ENCODE measurements at places on chromosomes 4 and X.
A peak's percentile ranks its signal among the peaks of the same experiment; 100 is the strongest.

DNA sequence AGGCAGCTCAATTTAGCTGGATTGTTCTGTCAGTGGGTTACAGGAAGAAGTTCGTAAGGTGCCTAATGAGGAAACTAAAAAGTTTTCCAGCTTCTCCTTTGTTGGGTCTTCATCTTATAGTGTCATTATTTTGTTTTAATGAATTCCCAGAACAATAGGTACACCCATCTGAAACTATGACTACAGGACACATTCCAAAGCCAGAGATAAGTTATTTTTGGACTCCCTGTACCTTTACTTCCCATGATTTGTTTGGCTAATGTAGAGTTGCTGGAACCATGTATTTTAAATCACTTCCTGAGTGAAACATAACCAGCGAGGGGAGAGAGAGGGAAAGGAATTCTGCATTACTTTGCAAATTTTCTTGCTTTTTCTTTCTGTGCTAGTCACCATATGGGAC lies 114.0 kb downstream of the CLCN5 start:
- DNase-seq, result no peak

GRCh38 chr4:2971275-2971674 lies 7.9 kb downstream of the GRK4 start:
- no peak for DNase-seq

DNA sequence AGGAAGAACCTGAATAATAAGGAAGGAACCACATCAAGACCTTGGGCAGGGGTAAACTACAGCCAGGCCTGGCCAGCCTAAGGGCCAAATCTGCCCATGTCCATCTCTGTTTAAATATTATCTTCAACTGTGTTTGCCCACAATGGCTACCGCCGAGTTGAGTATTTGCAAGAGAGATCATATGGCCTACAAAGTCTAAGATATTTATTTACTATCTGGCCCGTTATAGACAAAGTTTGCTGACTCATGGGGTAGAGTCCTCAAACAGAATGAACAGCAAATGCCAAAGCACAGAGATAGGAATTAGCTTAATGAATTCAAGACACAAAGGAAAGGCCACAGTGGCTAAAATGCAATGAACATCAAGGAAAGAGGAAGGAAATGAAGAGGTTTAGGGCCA lies 44.8 kb downstream of the RPS6KA3 start:
- peak; percentile 18 for DNase-seq

- DNase-seq, result no peak
These were observed 32.6 kb downstream of the ABHD18 start for GRCh38 chr4:127997534-127998388.

DNA sequence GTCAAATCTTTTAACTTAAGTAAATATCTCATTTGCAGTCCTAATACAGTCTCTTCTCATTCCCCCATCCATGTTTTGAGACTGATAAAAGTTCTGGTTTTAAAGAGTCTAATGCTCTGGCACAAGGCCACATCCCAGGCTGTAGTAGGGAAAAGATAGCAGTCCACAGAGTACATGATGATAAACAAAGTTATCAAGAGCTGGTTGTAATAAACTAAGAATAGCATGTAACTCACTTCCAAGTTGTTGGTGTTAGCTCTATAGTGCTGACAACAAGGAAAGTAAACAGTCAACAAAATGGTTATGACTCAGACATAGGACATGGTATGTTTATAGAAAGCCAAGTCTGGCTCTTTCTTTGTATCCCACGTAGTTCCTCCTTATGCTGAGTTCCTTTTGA lies 21.8 kb upstream of the AREG start:
- peak; percentile 79 for DNase-seq

DNA sequence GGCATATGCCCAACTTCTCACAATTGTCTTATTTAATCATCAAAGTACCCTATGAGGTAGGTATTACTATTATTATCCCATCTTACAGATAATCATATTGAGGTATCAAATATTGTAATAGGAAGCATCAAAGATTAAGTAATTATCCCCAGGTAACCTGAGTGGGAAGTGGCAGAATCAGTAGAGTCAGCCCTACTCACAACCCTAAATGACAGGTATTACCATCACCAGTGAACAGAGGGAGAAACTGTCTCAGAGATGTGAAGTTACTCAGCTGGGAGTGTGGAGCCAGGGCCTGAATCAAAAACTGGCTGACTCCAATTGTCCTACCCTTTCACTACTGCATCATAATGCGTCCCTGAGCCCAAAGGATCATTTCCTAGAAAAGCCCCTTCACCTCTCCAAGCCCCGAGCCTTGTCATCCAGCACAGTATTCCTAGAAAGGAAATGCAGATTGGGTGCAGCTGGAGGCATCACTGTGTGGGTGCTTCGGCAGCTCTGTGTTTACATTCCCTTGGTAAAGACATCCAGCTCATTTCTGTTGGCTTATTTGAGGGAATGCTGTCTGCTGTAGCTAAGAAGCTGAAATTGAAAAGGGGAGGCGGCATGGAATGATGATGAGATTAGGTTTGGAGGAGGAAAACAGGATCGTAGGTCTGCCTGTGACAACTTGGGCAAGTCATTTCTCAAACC lies 72.8 kb downstream of the DHX15 start:
- no peak for DNase-seq

GRCh38 chrX:50456712-50457484 lies 13.7 kb downstream of the DGKK start:
- DNase-seq, result peak; percentile 1

GRCh38 chr4:52917817-52918216 lies 55.7 kb downstream of the RASL11B start:
- DNase-seq, result no peak

GRCh38 chrX:153722704-153723350 lies 1.4 kb downstream of the BCAP31 start:
- no peak for DNase-seq

DNA sequence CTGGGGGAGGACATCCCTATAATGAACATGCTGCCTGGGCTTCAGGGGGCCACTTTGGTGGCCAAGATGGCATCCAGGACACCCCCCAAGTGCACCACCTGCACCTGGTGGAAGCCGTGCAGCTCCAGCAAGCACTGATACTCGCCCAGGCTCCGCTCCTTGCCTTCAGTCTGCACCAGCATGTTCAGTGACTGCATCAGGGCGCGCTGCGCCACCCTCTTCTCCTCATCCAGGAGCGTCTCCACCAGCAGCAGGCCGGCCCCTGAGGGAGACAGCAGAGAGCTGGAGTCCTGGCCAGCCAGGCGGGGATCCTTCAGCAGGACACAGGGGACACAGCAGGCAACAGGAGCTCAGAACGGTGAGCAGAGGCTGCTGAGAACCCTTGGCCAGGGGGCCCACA lies 11.3 kb upstream of the SLC25A6 start:
- DNase-seq, result no peak

DNA sequence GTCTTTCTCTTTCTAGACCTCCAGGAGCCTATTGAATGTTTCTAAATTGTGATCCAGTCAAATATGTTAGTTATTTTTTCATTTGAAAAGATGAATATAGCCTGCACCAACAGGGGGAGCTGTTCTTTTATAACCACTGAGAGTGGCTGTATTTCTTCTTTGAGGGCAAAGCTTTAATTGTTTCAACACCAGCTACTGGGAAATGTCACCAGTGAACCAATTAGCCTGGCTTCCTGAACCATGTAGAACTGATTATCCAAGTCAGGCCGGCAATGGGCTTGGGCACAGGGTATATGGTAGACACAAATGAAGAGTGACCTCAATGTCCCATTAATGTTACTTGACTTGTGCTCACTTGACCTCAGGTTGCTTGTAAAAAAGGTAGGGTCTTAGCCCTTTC lies 4.8 kb upstream of the DAPP1 start:
- DNase-seq, result no peak

- DNase-seq, result no peak
These were observed 56.4 kb downstream of the MAML3 start for GRCh38 chr4:140097572-140097971.

- no peak for DNase-seq
These were observed 14.0 kb downstream of the SHOX start for GRCh38 chrX:644304-645281.

- no peak for DNase-seq
These were observed 183.0 kb downstream of the PALLD start for GRCh38 chr4:168679819-168680218.

GRCh38 chr4:62448911-62449310 lies 1248.8 kb downstream of the ADGRL3 start:
- DNase-seq, result no peak

DNA sequence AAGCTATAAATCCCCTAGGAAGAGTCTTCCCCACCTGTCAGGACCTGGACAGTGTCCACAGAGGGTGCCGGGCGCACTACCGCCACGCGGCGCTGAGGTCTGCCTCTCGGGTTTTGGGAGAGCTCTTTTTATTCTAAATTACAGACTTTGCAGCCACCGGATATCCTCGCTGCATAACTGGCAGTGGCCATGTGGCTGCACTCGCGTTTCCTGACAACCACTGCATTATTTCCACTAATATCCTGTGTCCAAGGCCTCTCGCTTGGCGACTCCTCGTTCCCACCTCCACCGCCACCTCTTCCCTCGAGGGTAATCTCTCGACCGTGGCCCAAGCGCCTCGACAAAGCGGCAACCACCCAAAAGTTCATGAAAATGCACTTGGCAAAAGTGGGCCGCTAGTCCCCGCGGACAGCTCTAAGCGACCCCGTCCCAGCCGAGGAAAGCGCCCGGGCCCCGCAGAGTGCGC lies 512 bp upstream of the TMEM131L start:
- DNase-seq, result no peak

GRCh38 chr4:185810746-185811508 lies 1.1 kb downstream of the SORBS2 start:
- DNase-seq, result no peak

- DNase-seq, result peak; percentile 33
These were observed 26.4 kb downstream of the NOP14 start for GRCh38 chr4:2936773-2937145.

GRCh38 chr4:39433878-39434492 lies 24.7 kb downstream of the RPL9 start:
- DNase-seq, result no peak

DNA sequence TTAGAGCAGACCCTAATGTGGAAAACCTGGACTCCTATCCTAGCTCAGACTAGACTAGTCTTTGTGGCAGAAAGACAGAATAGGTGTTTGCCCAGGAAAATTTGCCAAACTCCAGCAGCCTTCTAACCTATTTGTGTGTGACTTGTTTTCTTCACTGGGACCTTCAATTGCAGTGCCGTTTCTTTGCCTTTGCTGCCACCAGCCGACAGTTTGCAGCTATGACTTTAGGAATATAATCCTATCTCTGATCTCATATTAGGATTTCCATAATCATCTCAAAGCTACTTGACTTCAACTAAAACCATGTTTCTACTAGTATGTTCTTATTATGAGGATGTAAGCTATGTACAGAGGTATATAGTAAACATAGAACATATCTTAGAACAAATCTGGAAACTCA lies 60.2 kb upstream of the PGAM4 start:
- DNase-seq, result peak; percentile 19

- no peak for DNase-seq
These were observed 52.7 kb downstream of the ACOX3 start for GRCh38 chr4:8387615-8388527.

DNA sequence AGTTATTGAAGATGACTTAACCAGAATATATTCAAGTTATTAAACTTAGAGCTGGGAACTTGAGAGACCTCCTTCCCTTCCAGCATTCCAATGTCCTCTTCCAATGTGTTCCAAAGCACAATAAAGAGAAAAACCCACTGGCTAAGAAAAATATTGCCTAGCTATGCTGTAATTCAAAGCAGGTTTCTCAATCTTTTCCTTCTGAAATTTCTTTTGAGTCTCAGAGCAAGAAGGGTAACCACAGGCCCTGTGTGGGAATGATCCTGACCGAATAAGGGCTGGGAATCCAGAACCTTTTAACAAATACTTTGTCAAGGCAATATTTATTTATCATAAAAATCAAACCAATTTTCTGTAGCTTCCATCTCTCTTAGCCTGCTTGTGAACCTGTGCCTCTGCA lies 150.7 kb upstream of the SFRP2 start:
- no peak for DNase-seq

DNA sequence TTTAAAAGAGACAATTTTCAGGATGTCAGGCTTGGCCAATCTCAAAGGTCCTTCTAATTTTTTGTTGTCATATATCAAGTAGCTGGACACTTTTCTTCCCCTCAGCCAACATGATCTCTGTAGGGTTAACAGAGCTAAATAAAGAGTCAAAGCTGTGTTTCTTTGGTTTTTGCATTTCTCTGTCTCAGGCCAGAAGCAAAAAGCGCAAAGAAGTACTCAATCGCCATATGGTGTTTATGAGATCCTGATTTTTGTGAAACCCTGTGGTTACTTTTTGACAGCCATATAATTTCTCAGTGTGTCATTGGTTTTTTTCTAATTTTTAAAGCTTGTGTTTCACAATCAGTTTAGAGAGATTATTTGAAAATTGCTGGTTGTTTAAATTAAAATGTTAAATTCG lies 111.9 kb downstream of the MAPK10 start:
- no peak for DNase-seq

DNA sequence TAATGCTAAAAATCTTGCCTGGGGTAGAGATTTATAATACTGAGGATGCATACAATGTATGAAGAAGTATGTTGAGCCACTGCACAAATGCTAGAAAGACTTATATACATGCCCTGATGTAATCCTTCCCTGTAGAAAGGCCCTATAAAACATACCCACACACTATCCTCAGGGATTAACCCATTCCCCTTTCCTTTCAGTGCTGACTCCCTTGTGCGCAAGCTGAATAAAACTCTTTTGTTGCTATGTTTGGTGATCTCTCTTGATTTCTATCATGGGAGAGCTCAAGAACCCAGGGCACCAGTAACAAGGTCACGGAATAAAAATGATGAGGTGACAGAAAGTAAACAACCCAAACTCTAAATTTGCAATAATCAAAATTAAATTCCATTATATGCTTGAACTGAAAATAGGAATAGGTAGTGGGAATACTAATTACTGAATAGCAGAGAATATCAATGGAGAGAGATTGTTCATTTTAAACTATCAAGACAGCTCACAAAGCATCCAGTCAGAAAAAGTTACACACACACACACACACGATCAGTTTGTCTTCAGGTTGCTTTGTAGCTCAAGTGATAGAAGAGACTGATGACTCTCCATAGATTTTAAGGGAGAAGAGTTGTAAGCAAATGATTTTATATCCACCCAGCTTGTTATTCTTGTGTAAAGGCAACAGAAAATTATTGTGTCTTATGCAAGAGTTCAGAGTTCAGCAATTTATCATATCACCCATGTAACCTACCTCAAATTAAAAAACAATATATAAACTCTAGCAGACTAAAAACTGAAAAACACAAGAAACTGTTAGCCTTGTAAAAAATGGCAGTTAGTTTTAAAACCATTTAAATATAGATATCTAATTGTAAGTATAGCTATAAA lies 14.8 kb downstream of the TIGD2 start:
- no peak for DNase-seq

GRCh38 chr4:116229420-116229819 lies 856.0 kb downstream of the TRAM1L1 start:
- DNase-seq, result no peak

DNA sequence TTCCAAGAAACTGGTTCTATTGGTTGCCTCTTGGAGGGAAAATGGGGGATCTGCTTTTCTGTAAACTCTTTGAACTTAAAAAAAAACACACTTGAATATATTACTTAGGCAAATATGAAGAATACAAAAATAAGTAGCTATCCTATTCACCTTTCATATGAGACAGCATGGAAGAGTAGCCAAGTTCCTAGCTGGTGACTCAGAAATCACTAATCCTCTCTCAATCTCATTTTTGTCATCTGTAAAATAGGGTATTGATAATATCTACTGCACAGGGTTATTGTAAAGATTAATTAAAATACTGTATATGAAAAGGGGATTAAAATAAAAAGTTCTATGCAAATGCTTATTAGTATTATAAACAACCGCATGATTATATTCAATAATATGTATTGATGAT lies 12.7 kb downstream of the MGARP start:
- DNase-seq, result no peak

GRCh38 chrX:118502161-118502789 lies 6.7 kb downstream of the DOCK11 start:
- no peak for DNase-seq

Measured in LoVo (cell line).